Lower lobe of right lung (tissue), 2 donors: ENCODE measurements at places on chromosomes 5 and 9. TPM values are rescaled to one million over a fixed set of nuclear protein-coding genes. Genes with fewer than 3 reads are reported as not detected.

DNA sequence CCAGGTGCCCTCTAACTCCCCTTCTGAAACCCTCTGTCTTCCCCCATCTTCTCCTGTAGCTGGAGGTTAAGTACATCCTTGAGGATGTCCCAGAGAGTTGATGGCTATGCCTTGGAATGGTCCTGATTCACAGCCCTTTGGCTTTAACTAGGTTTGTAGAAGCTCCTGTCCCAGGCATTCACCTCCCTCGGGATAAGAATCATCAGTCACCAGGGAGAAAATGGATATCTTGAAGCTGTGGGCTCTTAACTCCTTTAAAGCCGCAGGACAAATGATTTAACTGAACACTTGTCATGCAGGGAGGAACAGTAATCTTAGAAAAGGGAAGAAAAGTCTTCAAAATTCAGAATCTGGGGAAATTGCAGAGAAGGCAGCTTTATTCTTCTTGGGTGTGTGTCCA lies 139.9 kb downstream of the PSAT1 start:
- H3K27me3 ChIP-seq = peaks cover 5% of the 10 kb centered on the region
- peaks cover 10% of the 10 kb centered on the region for H3K4me1 ChIP-seq
- DNase-seq = no peak

The ENTPD2 gene
- total RNA-seq = 0.62 TPM

The GFM2 gene
- total RNA-seq = 19.8 TPM

The CEL gene
- total RNA-seq = 1.4 TPM

DNA sequence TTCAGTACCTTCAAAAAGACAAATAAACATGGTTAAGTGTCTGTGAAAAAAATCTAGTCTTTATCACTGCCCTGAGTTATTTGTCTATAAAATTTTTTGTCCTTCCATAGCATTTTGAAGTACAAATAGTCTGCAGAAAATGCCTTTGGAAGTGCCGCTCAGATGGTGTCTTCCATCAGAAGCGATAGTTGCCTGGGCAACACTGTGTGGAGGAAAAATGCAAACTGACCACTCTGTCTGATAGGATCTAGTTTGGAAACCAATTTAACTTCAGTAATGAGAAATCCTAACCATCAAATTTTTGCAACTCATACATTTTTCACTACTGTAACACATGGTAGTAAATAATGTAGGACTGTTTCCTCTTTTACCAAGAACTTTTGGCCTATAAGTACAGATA lies 449.9 kb downstream of the PRELID2 start:
- H3K4me1 ChIP-seq = no peaks in the 10 kb centered on the region
- no peak overlapping the region for H3K4me3 ChIP-seq
- DNase-seq = no peak
- H3K36me3 ChIP-seq = no peaks in the 10 kb centered on the region
- H3K27me3 ChIP-seq = no peaks in the 10 kb centered on the region

- no peak for DNase-seq
- no peaks in the 10 kb centered on the region for H3K36me3 ChIP-seq
- H3K4me3 ChIP-seq = no peak overlapping the region
- H3K27me3 ChIP-seq = no peaks in the 10 kb centered on the region
- peaks cover 18% of the 10 kb centered on the region for H3K4me1 ChIP-seq
Observed at GRCh38 chr5:116497631-116498030, 77.0 kb downstream of the SEMA6A start.

- peaks cover 55% of the 10 kb centered on the region for H3K4me1 ChIP-seq
- no peaks in the 10 kb centered on the region for H3K27me3 ChIP-seq
- DNase-seq = no peak
- no peak overlapping the region for H3K4me3 ChIP-seq
- H3K36me3 ChIP-seq = no peaks in the 10 kb centered on the region
- peak overlapping the region; percentile 46 for H3K27ac ChIP-seq
Observed at GRCh38 chr9:27352457-27353165, 55.7 kb upstream of the EQTN start.

DNA sequence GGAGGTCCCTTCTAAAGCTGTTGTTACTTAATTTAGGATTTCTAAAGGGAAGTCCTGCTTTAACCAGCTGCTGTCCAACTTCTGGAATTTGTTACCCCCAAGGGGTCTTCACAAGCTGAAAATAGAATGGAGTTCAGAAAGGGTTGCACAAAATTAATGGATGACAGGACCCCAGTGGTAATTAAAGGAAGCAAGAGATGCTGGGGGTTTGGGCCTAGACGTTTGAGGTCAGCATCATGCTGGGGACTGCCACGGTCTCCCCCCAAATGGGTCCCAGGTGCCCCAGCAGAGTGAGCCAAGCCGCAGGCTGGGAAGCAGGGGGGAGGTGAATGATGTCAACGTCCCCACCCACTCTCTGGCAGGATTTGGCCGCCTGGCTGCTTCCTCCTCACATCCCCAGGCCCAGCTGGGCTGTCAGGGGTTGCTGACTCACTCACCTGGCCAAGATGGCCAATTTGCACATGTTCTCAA lies 97.5 kb upstream of the ARAP3 start:
- H3K4me1 ChIP-seq = no peaks in the 10 kb centered on the region
- H3K27me3 ChIP-seq = no peaks in the 10 kb centered on the region
- no peak overlapping the region for H3K4me3 ChIP-seq
- no peak for DNase-seq

DNA sequence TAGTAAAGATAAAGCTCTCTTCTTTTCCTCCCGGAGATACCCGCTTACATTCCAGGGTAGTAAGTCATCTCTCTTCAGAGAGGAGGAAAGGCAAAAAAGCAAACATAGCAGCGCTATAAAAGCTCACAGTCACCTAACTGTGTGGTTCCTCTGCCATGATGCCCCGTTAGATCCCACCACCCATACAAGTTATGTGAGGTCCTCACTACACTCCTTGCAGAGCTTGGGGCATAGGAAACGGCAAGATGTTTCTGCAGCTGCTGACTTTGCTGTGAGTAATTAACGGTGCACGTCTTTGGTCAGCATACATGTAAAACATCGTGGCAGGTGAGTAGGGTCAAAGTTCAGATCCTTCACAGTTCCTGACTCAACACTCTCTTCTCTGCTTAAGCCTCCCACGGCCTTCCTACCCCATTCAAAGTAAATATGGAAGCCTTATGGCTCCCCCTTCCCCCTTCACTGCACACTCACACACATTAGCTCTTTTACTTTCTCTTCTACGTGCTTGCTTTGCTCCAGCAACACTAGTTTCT lies 218.9 kb downstream of the DIRAS2 start:
- no peaks in the 10 kb centered on the region for H3K27me3 ChIP-seq
- no peak overlapping the region for H3K4me3 ChIP-seq
- H3K27ac ChIP-seq = no peak overlapping the region
- no peak for DNase-seq
- no peaks in the 10 kb centered on the region for H3K36me3 ChIP-seq

DNA sequence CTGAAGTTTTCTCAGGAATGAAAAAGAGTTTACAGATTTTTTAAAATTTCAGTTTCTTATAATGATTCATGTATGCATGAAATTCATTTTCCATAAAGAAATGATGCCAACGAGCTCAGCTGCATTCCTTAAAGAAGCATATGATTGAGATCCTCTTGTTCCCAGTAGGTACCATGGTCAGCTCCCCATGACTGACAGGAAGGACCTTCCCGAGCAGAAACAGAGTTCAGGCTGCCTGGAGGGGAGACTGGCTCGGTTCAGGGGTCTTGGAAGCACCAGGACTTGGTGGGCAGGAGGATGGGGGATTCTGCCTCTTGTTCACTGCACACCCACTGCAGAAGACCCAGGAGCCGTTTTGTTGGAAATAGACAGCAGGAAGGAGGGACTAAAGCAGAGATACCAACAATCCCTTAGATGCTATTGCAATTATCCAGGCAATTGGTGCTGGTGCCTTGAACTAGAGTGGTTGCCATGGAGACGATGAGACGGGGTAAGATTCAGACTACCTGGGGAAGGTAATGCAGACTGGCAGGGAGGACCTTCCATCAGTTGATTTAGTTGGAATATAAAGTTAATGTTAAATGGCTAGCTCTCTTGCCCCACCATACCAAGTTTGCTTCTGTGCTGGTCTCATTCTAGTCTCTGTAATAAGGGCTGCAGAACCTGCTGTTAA lies 447.8 kb downstream of the MTRR start:
- no peak overlapping the region for H3K27ac ChIP-seq
- H3K4me1 ChIP-seq = no peaks in the 10 kb centered on the region
- no peak for DNase-seq
- H3K27me3 ChIP-seq = no peaks in the 10 kb centered on the region

The EDIL3 gene
- total RNA-seq = 17.0 TPM

GRCh38 chr5:172749881-172750633 lies 20.9 kb downstream of the DUSP1 start:
- no peaks in the 10 kb centered on the region for H3K36me3 ChIP-seq
- H3K4me3 ChIP-seq = no peak overlapping the region
- peaks cover 15% of the 10 kb centered on the region for H3K4me1 ChIP-seq

The GRXCR2 gene
- total RNA-seq = not detected

GRCh38 chr9:119221276-119221675 lies 148.0 kb downstream of the BRINP1 start:
- H3K4me3 ChIP-seq = no peak overlapping the region
- H3K27me3 ChIP-seq = no peaks in the 10 kb centered on the region
- no peak for DNase-seq
- H3K36me3 ChIP-seq = no peaks in the 10 kb centered on the region
- H3K27ac ChIP-seq = no peak overlapping the region
- H3K4me1 ChIP-seq = no peaks in the 10 kb centered on the region

DNA sequence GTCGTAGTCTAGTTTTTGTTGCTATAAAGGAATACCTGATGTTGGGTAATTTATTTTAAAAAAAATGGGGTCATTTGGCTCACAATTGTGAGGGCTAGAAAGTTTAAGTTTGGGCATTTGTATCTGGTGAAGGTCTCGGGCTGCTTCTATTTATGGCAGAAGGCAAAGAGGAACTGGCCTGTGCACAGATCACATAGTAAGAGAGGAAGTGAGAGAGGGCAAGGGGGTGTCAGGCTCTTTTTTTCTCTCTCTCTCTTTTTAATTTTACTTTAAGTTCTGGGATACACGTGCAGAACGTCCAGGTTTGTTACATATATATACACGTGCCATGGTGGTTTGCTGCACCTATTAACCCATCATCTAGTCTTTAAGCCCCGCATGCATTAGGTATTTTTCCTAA lies 453.3 kb downstream of the DIRAS2 start:
- no peak overlapping the region for H3K4me3 ChIP-seq
- no peaks in the 10 kb centered on the region for H3K4me1 ChIP-seq
- H3K27me3 ChIP-seq = peaks cover 4% of the 10 kb centered on the region
- no peak for DNase-seq
- no peak overlapping the region for H3K27ac ChIP-seq
- no peaks in the 10 kb centered on the region for H3K36me3 ChIP-seq

The CDX1 gene
- total RNA-seq = not detected

- DNase-seq = no peak
- H3K4me3 ChIP-seq = no peak overlapping the region
- no peak overlapping the region for H3K27ac ChIP-seq
Observed at GRCh38 chr5:172370648-172371545, 83.4 kb downstream of the SH3PXD2B start.

GRCh38 chr9:122206118-122207046 lies 22.4 kb downstream of the LHX6 start:
- no peak overlapping the region for H3K27ac ChIP-seq
- H3K4me1 ChIP-seq = no peaks in the 10 kb centered on the region
- no peak for DNase-seq
- H3K36me3 ChIP-seq = no peaks in the 10 kb centered on the region
- H3K4me3 ChIP-seq = no peak overlapping the region

The DND1 gene
- 1.2 TPM for total RNA-seq

GRCh38 chr5:174273325-174273724 lies 227.8 kb downstream of the NSG2 start:
- no peak for DNase-seq
- H3K4me1 ChIP-seq = no peaks in the 10 kb centered on the region
- H3K27me3 ChIP-seq = no peaks in the 10 kb centered on the region
- no peak overlapping the region for H3K27ac ChIP-seq
- no peak overlapping the region for H3K4me3 ChIP-seq
- H3K36me3 ChIP-seq = no peaks in the 10 kb centered on the region
